ENCODE measurements at places on chromosomes 7 and 10. TPM values are rescaled to one million over a fixed set of nuclear protein-coding genes. Genes with fewer than 3 reads are reported as not detected.

GRCh38 chr10:121886997-121887622 lies 40.7 kb downstream of the ATE1 start:
- no peak overlapping the region for H3K4me3 ChIP-seq
- H3K36me3 ChIP-seq: peaks cover 37% of the 10 kb centered on the region
- H3K27ac ChIP-seq: no peak overlapping the region
- no peak for DNase-seq
- H3K27me3 ChIP-seq: no peaks in the 10 kb centered on the region

GRCh38 chr10:22372917-22373316 lies 27.6 kb downstream of the SPAG6 start:
- H3K4me1 ChIP-seq: no peaks in the 10 kb centered on the region
- no peaks in the 10 kb centered on the region for H3K36me3 ChIP-seq
- DNase-seq: no peak
- no peaks in the 10 kb centered on the region for H3K27me3 ChIP-seq
- no peak overlapping the region for H3K27ac ChIP-seq
- H3K4me3 ChIP-seq: no peak overlapping the region

The RPEL1 gene
- not detected for total RNA-seq

DNA sequence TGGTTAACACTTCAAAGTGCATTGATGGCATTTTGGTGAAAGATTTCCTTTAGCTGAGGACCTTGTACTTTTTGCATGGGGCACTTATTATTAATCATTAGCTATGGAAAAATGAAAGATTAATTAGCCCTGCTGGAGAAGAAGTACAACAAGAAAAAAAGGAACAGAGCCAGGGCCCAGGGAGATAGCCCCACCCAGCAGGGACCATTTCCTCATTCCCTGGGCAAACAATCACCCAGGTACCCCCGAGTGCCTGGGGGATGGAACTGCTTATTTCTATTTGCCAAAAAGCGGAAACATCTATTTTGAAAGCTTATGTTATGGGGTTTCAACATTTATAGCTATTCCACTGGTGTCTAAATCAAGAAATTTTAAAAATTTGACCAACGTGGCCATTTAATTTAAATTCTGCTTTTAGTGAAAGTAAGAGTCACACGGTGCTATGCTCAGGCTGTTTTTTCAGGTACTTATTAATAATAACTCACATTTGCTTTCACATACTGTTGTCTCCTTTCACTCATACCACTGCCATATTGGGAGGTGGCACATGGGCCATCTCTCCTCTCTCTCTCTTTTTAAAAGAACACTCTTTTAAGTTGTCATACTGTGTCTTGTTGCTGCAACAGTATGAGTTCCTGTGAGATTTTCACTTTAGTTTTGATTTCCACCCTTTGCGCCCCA lies 143.6 kb upstream of the KIF5B start:
- peaks cover 6% of the 10 kb centered on the region for H3K4me1 ChIP-seq
- H3K36me3 ChIP-seq: no peaks in the 10 kb centered on the region
- H3K4me3 ChIP-seq: no peak overlapping the region
- H3K27ac ChIP-seq: no peak overlapping the region
- DNase-seq: no peak

The ADIRF gene
- 155 TPM for total RNA-seq

The HMX2 gene
- total RNA-seq: not detected

The PTF1A gene
- not detected for total RNA-seq

DNA sequence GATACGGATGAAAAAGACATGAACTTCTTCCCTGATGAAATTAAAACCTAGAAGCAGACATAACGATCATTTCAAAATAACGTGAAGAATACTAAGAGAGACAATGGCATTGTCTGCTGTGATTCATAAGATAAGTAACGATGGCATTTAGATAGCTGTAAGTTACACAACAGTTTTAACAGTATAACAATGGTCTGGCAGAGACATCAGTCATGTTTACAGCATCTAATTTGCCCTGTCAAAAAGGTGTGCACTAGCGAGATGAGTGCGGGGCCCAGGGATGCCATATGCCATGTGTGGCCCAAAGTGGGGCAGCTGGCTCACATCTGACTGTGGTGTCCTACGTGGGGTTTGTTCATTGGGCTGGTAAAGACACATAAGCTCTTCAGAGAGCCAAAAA lies 55.7 kb upstream of the RHEB start:
- no peak overlapping the region for H3K4me3 ChIP-seq
- H3K27me3 ChIP-seq: no peaks in the 10 kb centered on the region
- no peak for DNase-seq
- H3K36me3 ChIP-seq: no peaks in the 10 kb centered on the region

The ZNF804B gene
- not detected for total RNA-seq

The NEUROG3 gene
- total RNA-seq: not detected

DNA sequence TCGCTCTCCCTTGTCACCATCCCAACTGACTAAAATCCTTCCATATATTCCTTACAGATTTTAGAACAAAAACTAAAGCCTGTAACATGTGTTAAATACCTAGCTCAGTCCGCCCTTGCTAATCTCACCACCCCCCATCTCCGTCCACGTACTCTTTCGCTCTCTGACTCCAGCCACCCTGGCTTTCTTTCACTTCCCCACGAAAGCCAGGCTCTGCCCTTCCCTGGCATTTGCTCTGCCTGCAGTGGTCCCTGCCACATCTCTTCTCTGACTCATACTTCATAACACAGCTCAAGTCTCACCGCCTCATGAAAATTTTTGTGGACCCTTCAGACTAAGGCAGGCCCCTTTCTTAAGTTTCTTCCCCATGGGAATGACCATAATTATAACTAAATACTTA lies 11.7 kb upstream of the GPAM start:
- H3K27ac ChIP-seq: no peak overlapping the region
- H3K27me3 ChIP-seq: no peaks in the 10 kb centered on the region
- no peaks in the 10 kb centered on the region for H3K4me1 ChIP-seq

DNA sequence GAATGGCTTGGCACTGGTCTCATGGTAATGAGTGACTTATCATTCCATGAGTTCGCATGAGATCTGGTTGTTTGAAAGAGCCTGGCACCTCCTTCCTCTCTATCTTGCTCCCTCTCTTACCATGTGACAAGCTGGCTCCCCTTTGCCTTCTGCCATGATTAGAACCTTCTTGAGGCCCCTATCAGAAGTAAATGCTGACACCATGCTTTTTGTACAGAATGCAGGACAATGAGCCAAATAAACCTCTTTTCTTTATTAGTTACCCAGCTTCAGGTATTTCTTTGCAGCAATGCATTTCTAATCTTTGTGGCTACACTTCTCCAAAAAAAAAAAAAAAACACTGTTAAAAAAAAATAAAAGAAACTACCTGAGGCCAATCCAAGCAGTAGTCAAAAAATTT lies 17.1 kb upstream of the SLC13A1 start:
- no peak for DNase-seq
- no peaks in the 10 kb centered on the region for H3K27me3 ChIP-seq
- no peaks in the 10 kb centered on the region for H3K4me1 ChIP-seq
- no peak overlapping the region for H3K4me3 ChIP-seq
- H3K27ac ChIP-seq: no peak overlapping the region

The CABCOCO1 gene
- total RNA-seq: not detected

GRCh38 chr10:104059364-104059763 lies 26.3 kb downstream of the COL17A1 start:
- no peak overlapping the region for H3K27ac ChIP-seq
- DNase-seq: no peak
- no peaks in the 10 kb centered on the region for H3K4me1 ChIP-seq

DNA sequence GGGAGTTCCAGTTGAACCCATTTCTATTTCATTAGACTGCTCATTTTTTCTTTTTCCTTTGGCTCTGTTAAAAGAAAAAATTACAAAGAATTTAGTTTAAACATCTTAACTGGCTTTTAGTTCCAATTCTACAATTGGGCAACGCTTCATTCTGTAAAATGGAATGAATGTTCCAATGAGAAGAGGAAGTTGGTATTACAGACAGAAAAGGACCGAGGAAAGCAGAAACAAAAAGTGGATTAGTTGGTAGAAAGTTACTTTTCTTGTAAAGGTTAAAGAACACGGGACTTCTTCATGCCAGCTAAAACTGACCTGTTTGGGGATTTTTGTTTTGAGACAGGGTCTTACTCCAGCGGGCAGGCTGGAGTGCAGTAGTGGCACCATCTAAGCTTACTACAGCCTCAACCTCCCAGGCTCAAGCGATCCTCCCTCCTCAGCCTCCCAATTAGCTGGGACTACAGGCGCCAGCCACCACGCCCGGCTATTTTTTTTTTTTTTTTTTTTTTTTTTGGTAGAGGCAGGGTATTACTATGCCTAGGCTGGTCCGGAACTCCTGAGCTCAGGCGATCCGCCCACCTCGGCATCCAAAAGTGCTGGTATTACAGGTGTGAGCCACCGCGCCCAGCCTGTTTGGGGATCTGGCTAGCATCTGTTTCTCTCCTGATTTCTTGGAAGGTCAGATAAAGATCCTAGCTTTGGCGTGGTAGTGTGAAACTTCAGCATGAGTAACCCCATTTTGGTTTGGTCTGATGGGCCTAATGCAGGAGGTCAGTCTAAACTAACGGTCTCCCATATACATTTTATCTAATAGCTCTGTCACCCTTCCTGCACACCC lies 1.3 kb upstream of the VDAC2 start:
- H3K27me3 ChIP-seq: no peaks in the 10 kb centered on the region
- no peak for DNase-seq
- peak overlapping the region; percentile 98 for H3K4me3 ChIP-seq
- H3K36me3 ChIP-seq: peaks cover 22% of the 10 kb centered on the region

The SPAM1 gene
- not detected for total RNA-seq

DNA sequence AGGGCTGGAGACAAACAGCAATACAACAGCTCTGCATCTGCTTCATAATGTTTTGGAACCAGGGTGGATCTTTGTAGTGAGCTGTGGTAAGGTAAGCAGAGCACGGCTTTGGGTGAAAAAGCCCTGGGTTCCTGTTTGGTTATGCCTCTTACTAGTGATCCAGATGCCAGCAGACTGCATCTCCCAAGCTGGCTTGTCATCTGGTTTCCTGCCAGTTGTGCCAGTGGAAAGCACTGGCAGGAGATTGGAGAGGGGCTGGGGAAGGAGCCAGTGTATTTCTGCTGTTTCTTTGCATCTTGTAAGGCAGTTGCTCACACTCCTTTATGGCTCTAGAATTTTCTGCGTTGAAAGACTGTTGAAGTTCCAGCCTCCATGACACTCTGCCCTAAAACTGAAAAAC lies 137.6 kb downstream of the TSPAN12 start:
- H3K27me3 ChIP-seq: no peaks in the 10 kb centered on the region
- no peaks in the 10 kb centered on the region for H3K36me3 ChIP-seq
- no peak overlapping the region for H3K4me3 ChIP-seq
- no peak overlapping the region for H3K27ac ChIP-seq
- no peak for DNase-seq

DNA sequence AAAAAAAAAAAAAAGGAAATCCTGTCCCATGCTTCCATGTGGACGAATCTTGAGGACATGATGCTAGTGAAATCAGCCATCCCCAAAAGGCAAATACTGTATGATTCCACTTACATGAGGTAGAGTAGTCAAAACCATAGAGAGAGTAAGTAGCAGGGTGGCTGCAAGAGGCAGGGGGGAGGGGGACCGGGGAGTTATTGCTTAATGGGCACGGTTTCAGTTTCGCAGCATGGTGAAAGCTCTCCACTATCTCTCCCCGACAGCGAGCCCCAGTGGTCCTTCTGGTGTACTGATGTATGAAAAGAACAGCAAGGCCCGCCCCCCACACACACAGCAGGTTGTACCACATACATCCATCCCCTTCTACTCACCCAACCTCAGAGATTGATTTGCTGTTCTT lies 32.8 kb downstream of the NOD1 start:
- peaks cover 48% of the 10 kb centered on the region for H3K36me3 ChIP-seq
- no peak overlapping the region for H3K27ac ChIP-seq
- no peak overlapping the region for H3K4me3 ChIP-seq
- peak; percentile 89 for DNase-seq
- H3K27me3 ChIP-seq: no peaks in the 10 kb centered on the region

The EGR2 gene
- 41.4 TPM for total RNA-seq

The PAOX gene
- total RNA-seq: 6.0 TPM

- H3K36me3 ChIP-seq: no peaks in the 10 kb centered on the region
- peak; percentile 30 for DNase-seq
- no peak overlapping the region for H3K27ac ChIP-seq
- H3K27me3 ChIP-seq: no peaks in the 10 kb centered on the region
- H3K4me1 ChIP-seq: no peaks in the 10 kb centered on the region
Observed at GRCh38 chr7:44280636-44280992, 44.8 kb downstream of the CAMK2B start.

- no peak overlapping the region for H3K4me3 ChIP-seq
- peaks cover 57% of the 10 kb centered on the region for H3K27me3 ChIP-seq
- no peak overlapping the region for H3K27ac ChIP-seq
Observed at GRCh38 chr7:19101909-19102308, 15.5 kb downstream of the TWIST1 start.

GRCh38 chr10:21398563-21399231 lies 126.8 kb downstream of the SKIDA1 start:
- no peaks in the 10 kb centered on the region for H3K27me3 ChIP-seq
- no peak overlapping the region for H3K4me3 ChIP-seq
- DNase-seq: no peak

The GIGYF1 gene
- 44.5 TPM for total RNA-seq

- no peak overlapping the region for H3K4me3 ChIP-seq
- DNase-seq: no peak
- no peaks in the 10 kb centered on the region for H3K36me3 ChIP-seq
Observed at GRCh38 chr7:74462707-74463100, 9.0 kb downstream of the GTF2IRD1 start.

The ELN gene
- 231 TPM for total RNA-seq

DNA sequence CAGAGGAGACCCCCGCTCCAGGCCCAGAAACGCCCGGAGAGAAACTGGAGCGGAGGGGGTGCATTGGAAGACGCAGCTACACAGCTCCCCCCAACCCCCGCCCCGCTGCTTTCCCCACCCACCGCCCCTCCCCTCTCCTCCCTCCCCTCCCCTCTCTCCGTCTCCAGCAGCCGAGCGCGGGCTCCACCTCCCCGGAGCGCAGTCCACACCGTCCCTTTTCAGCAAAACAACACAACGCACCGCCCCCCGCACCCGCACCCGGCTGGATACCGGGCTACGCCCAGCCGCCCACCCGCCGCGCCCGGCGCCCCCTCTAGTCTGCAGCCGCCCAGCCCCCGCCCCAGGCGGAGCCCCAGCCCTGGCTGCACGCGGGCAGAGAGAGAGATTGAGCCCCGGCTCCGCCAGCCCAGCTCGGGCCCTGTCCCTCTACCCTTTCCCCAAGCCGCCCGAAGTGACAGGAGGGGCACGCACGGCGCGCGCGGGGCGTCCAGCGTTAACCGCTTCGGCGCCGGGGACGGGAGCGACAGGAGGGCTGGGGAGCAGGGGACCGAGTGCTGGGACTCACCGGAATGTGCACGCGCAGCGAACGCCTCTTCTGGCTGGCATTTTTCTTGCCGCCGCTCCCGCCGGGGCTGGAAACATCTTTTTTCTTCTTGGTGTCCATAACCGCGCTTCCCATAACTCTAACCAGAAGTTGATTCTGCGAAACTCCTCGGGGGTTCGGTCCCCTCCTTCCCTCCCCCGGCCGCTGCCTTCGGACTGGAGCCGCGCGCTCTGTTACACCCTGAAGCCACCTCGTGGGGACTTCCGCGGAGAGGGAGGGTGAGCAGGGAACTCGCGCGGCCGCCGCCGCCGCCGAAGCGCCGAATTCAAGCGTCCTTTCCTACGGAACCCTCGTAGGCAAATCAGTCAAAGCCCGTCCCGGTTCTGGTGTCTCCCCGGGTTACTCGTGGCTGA lies 695 bp downstream of the PRKAG2 start:
- DNase-seq: peak; percentile 91
- peak overlapping the region; percentile 91 for H3K4me3 ChIP-seq
- H3K4me1 ChIP-seq: peaks cover 13% of the 10 kb centered on the region
- H3K27ac ChIP-seq: peak overlapping the region; percentile 95

The ZNF467 gene
- total RNA-seq: 35.3 TPM

The SPDYE9 gene
- total RNA-seq: not detected

The SPDYE1 gene
- total RNA-seq: not detected

- DNase-seq: no peak
- H3K36me3 ChIP-seq: no peaks in the 10 kb centered on the region
- no peak overlapping the region for H3K4me3 ChIP-seq
- no peak overlapping the region for H3K27ac ChIP-seq
- H3K4me1 ChIP-seq: no peaks in the 10 kb centered on the region
- H3K27me3 ChIP-seq: no peaks in the 10 kb centered on the region
Observed at GRCh38 chr7:112989531-112989930, 97.1 kb downstream of the GPR85 start.

Data from upper lobe of right lung (tissue), 1 donor.